ENCODE measurements at places on chromosomes 12 and 14. TPM values are rescaled to one million over a fixed set of nuclear protein-coding genes. Genes with fewer than 3 reads are reported as not detected.

DNA sequence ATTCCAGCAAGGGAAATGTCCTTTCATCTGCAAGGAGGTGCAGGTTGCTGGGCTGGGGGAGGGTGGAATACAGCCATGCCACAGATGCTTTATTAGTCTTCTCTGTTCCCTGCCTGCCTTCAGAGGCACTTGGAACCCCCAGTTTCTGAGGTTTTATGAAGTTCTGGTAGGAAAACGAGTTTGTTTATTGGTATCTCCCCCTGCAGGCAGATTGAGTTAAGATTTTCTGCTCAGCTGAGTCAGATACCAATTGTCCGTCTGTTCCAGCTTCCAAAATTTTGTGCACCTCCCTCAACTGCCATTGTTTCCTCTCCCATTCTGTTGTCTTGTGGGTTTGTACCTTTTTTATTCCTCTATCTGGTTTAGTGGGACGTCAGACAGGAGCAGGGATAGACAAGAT is 155.6 kb downstream of the ETV6 start:
- H3K4me1 ChIP-seq = peaks cover 5% of the 10 kb centered on the region
- H3K27ac ChIP-seq = no peak overlapping the region
- no peaks in the 10 kb centered on the region for H3K36me3 ChIP-seq
- DNase-seq = no peak
- no peaks in the 10 kb centered on the region for H3K27me3 ChIP-seq

DNA sequence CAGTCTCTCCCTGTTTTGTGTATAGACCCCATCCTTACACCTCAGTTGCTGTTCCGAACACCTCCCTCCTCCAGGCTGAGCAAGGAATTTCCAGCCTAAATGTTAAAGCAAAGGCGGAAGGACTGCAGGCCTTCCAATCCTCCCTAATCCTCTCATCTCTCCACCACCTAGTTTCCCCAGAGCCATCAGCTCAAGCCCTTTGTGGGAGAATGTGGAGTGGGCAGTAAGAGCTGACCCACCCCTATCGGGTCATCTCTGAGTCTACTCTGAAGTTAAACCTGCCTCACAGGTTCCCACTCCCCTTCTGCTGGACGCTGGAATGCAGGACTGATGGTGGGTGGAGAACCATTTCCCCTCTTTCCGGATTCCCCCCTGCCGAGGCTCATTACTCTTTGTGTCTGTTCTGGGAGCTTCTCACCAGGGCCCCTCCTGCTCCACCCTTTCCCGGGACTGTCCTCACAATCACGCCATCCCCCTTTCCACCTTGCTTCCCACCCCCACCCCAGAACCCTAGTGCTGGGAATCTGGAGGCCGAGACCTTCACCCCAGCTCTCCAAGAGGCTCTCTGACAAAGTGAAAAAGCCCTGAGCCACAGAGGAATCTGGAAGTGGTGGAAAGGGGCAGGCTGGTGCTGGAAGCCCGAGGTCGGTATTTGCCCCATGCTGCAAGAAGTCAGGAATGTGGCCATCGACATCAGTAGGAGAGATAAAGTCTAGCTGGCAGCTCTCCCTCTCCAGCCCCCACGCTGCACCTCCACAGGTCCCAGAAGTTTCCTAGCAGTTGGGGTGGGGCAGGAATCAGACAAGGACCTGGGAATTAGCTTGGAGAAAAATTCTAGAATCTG is 3.3 kb upstream of the KRT18 start:
- peaks cover 14% of the 10 kb centered on the region for H3K36me3 ChIP-seq
- H3K27ac ChIP-seq = peak overlapping the region; percentile 89
- H3K4me3 ChIP-seq = peak overlapping the region; percentile 44
- no peaks in the 10 kb centered on the region for H3K27me3 ChIP-seq

DNA sequence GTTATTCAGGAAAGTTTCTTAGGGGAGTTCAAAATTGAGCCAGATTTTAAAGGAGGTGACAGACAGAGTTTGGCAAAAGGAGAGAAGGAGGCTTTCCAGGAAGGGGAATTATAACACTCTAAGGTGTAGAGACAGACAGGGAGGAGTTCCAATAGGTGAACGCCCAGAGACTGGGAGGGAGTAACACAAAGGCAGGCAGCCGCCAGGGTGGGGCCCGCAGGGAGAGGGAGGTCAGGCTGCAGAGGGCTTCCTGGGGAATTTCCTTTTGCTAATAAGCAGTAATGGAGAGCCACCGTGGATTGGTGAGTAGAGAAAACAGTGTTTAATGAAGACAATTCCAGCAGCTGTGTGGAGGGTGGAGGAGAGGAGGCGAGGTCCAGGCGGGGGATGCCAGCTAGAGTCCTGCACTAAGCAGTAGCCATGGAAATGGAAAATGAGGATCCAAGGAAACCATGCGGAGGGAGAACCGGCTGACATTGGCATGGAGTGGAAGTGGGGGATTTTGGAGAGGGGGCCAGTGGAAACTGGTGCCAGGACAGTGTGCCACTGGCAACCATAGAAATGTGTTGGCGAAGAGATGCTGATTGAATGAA is 22.2 kb downstream of the GRIN2B start:
- no peaks in the 10 kb centered on the region for H3K27me3 ChIP-seq
- H3K4me1 ChIP-seq = peaks cover 12% of the 10 kb centered on the region
- peak overlapping the region; percentile 21 for H3K4me3 ChIP-seq
- no peak overlapping the region for H3K27ac ChIP-seq
- peaks cover 14% of the 10 kb centered on the region for H3K36me3 ChIP-seq

Gene VRTN
- total RNA-seq = 104 TPM

Gene RPGRIP1
- total RNA-seq = 0.59 TPM

Data from H9 (cell line).